Activated CD4-positive, alpha-beta T cell treated with anti-CD3 and anti-CD28 coated beads for 4 hours (primary cell): ENCODE measurements at places on chromosomes 16 and 17.

- DNase-seq = no peak
Observed at GRCh38 chr17:332023-332422, 20.6 kb downstream of the RPH3AL start.

- no peak for DNase-seq
Observed at GRCh38 chr16:30122604-30123160, 338 bp downstream of the MAPK3 start.

- no peak for DNase-seq
Observed at GRCh38 chr16:64272028-64272427, 849.8 kb downstream of the CDH11 start.

DNA sequence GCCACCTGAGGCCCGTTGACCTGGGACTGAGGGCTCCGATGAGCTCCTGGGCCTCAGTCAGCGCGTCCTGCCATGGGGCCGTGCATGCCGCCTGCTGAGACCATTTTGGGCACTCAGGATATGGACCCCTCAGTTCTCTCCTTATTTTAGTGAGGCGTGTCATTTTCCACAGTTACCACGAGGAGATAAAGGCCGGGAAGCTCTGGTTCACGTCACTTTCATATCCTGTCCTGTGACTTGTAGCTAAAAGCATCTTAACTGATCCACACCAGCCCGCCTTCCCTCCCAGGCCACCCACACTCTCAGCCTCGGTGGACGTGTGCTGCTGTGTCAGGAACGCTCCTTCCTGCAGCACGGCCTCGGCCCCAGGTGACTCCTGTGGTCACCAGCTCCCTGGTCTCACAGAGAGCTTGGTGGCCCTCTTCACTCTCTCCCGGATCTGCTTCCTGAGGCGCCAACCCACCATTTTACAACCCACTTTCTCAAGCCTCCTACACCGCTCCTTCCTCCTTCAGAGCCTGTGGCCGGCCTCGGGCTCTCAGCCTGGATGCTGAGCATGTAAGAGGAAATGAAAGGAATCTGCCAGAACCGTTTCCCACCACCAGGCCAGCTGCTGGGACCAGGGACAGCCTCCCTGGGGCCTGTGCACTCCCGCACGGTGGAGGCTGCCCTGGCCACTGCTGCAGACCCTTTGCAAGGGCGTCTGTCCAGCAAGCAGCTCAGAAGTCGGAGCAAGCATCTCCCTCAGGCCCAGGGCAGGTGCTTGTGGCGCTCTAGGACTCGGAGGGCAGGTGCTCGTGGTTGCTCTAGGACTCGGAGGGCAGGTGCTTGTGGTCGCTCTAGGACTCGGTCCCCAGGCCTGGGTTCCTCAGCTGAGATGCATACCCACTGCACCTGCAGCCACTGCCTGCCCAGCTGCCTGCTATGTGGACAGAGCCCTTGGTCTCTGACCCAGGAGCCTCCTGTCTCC lies 23.9 kb upstream of the FASN start:
- DNase-seq = no peak

GRCh38 chr16:77541165-77541564 lies 106.3 kb upstream of the ADAMTS18 start:
- no peak for DNase-seq

GRCh38 chr17:12958786-12959185 lies 59.0 kb downstream of the ELAC2 start:
- no peak for DNase-seq

DNA sequence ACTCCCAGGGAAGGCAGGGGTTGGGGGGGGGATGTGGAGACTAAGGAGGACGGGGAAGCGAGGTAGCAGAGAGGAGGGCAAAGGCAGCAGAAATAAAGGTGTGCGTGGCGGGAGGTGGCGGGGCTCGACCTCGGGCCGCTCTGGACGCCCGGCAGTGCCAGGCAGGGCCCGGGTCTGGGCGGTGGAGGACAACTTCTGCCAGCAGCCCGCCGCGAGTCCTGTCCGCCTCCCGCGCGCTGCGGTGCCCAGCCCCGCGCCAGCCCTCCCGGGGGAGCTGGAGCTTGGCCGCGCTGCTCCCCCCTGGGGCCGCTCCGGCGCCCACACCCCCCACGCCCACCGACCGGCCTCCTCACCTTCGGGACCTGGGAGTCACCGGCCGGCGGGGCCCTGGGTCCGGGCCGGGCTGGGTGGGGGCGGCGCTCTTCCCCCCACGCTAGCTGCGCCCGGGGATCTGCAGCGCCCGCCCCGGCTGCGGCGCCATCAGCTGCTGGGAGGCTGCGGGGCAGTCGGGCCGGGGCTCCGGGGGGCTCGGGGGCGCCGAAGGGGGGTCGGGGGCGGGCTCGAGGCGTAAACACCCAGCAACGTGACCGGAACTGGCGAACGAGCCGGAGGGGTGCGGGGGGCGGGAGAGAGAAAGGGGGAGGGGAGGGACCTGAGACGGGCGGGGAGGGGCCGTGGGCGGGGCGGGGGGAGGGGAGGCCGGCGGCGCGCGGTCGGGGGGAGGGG lies at the start of gene CCDC92B:
Gene CCDC92B (minus strand): TSS at position 595 of the 726 bp plus-strand sequence. CDS start 14,507 bp downstream, outside the sequence.
- DNase-seq = no peak

DNA sequence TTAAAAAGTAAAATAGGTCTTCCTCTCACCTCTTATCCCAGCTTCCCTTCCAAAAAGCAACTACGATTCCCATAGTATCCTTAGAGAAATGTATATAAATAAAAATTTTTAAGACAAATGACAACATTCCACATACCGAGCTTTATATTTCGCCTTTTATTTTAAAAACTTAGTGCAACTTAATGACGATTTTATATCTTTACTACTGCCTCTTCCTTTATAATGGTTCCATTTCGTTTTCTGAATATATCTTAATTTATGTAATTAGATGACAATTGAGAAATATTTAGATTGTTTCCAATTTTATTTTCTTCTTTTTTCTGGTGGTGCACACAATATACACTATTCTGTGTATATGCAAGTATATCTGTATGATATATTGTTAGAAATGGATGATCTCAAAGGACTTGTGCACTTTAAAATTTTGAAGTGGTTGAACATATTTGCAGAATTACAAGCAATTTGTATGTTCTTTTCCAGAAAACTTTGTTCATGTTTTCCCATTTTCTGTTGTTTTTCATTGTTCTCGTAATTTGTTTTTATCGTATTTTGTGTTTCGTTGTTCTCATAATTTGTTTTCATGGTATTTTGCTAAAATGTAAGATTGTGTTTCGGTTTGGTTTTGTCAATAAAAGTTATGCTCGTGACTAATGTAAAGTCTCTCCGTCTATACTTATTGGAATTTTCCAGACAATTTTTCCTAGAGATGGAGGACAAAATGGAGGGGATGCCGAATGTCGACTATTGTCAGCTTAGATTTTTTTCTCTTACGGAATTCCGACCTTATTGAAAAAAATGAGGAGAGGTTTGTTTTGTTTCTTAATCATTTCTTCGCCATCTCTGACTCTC lies 20.4 kb upstream of the HOXB13 start:
- DNase-seq = no peak

DNA sequence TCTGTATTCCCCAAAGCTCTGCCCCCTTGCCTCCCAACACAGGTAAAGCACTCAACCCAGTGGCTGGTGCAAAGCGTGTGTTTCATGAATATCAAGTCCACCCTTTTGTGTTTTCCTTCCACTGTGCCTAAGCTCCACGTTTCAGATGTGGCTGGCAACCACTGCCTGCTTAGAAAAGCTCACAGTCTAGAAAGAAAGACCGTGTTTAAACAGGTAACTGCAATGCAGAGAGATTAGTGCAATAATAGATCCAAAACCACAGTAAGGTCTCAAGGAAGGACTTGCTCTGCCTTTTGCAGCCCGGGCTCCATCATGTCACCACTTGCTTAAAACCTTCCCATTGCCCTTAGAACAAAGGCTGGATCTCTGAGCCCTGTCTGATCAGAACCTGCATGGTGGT lies 240.2 kb upstream of the C16orf82 start:
- no peak for DNase-seq

- DNase-seq = no peak
Observed at GRCh38 chr16:54493594-54493993, 207.0 kb upstream of the IRX3 start.

GRCh38 chr17:45098869-45099616 lies 33.3 kb downstream of the PLCD3 start:
- peak; percentile 80 for DNase-seq

DNA sequence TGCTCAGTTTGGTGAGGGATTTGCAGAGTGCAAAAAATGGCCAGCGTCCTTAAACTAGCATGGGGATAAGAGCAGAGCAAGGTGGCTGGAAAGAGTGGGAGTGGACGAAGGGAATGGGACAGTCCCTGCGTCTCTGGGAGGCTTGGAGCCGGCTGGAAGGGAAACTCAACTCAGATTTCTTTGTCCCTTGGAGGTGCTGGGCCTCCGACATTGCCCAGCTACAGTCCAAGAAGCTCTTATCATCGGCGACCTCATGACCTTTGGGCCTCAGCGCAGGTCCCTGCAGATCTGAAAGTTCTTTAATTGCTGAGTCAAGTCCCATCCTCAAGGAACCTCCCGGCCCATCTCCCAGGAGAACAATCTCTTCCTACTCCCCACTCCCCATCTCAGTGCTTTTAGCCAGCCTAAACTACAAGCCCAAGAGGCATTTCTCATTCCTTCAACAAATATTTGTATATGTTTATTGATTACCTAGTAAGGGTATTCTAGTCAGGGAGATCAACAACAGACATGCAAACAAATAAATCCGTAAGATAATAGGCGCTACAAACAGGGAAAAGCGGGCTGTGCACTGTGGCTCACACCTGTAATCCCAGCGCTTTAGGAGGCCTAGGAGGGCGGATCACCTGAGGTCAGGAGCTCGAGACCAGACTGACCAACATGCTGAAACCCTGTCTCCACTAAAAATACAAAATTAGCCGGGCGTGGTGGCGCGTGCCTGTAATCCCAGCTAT lies 985 bp upstream of the TMEM107 start:
- DNase-seq = no peak

- no peak for DNase-seq
Observed at GRCh38 chr17:32971171-32971570, 20.5 kb upstream of the SPACA3 start.

- no peak for DNase-seq
Observed at GRCh38 chr16:8948831-8949230, 14.9 kb downstream of the USP7 start.

DNA sequence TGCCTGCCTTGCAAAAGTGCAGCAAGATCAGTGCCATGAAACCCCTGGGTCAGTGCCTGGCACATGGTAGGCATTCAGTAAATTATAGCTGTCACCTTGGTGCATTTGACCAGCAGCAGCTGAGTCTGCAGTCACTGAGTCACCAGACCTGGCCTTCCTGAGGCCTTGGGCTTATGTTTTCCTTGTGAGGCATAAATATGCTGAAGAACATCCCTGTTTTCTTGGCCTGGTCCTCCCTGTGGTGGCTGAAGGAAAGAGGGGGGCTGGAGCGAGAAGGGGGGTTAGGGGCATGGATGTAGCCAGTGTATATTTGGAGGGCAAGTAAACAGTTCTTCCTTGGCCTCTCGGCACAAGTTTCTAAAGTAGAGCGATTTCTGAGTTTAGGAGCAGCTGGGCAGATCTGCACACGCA lies 26.5 kb downstream of the EPN2 start:
- no peak for DNase-seq

DNA sequence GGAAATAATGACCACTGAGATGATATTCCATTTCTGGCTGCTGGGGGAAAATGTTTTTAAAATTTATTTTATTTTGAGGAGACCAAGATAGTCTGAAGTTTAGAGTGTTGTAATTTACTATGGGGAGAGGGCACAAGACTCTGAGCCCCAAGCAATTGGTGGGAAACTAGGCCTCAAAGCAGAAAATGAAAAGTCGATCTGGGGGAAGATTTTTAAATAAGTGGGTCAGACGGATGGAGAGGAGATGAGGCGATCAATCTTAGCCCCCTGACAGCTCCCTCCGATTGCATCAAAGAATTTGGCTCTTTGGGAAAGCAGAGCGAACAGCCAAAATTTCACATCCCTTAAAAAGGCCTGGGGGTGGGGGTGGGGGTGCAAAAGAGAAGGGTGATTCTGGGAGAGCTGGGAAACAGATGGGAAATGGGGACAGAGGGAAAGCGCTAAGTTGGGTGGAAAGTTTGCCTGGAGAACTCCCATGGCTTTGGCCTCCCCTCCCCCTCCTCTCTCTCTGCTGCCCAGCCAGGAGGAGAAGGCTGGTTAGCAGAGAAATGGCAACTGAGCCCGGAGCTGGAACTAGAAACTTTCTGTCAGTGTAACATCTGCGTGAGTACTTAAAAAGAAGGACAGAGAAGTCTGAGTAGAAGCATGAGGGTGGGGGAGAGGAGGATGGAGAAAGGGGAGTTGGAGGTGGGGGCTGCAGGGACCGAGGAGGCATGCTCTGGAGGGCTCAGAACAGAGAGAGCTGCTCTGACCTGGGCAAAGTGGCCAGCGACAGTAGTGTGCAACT lies 1.4 kb upstream of the HOXB2 start:
- DNase-seq = no peak

DNA sequence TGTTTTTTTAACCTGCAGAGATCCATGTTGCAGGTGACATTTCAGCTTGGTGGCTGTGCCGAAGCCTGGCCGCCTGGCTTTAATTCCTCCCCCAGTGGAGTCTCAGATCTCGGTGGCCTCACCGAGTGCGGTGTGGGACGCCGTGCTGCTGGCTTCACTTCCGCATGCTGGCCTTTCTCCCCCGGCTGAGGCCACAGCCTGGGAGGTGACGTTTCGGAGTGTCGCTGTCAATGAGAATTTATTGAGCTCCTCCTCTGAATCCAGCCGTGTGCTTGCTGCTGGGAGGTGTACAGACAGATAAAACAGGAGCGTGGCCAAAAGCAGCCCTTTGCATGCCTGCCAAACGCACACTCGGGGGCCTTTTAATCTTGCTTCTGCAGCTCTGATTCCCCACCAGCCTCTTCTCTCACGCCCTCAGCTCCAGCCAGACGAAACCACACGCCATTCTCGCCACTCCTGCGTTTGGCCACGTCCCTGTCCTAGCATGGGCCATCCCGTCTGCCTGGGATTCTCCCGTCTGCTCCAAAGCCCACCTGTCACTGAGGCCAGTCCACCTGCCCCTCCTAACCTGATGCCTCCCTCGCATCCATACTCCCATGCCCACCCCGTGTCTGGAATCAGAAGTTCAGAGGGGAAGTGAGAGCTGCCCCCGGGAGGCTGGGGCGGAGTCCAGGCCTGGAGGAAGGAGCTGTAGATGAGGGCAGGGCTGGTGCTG lies 3.6 kb downstream of the GSE1 start:
- no peak for DNase-seq
